ENCODE measurements at places on chromosomes 11 and 22. TPM values are rescaled to one million over a fixed set of nuclear protein-coding genes. Genes with fewer than 3 reads are reported as not detected.

Gene MIOX
- not detected for total RNA-seq

- DNase-seq, result no peak
Observed at GRCh38 chr22:38115423-38116205, 5.1 kb upstream of the BAIAP2L2 start.

Gene BTG4
- not detected for total RNA-seq

DNA sequence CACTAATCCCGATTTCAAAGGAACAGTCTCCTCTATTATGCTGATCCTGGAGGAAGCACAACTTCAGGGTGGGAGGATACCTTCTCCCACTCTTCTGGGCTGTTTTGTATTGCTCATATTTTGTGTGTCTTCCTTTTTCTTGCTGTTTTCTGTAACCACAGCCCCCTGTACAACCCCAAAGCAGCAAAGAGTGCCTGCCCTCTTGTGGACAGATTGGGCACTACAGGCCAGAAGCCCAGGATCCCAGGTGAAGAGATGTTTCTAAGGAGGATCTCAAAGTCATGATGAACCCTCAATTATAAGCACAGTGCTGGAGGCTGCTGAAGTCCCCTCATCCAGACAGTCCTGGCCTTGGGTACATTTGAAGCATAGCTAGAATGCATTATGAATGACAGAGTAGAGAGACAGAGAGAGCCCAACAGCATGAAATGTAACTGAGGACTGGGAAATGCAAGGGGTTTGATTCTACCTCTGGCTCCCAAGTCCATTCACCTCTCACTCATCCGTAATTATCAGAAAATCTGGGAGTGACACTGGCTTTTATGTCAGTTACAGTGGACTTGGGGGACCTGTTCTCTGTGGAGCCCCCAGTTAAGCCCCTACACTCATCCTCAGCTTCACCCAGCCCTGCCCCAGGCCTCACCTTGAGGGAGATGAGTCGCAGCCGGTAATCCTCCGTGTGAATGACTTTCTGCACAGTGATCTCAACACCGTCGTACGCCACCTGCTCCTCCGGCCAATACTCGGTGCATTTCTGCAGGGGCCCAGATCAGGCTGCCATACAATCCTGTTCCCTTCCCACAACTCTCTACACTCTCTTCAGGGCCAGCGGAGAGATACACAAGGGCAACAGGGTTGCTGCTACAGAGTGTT is 6.2 kb upstream of the IGSF22 start:
- DNase-seq, result peak; percentile 79

GRCh38 chr22:40857309-40857855 is 434 bp downstream of the XPNPEP3 start:
- DNase-seq, result no peak

Gene WNT11
- not detected for total RNA-seq

Gene TBX10
- total RNA-seq, result not detected

DNA sequence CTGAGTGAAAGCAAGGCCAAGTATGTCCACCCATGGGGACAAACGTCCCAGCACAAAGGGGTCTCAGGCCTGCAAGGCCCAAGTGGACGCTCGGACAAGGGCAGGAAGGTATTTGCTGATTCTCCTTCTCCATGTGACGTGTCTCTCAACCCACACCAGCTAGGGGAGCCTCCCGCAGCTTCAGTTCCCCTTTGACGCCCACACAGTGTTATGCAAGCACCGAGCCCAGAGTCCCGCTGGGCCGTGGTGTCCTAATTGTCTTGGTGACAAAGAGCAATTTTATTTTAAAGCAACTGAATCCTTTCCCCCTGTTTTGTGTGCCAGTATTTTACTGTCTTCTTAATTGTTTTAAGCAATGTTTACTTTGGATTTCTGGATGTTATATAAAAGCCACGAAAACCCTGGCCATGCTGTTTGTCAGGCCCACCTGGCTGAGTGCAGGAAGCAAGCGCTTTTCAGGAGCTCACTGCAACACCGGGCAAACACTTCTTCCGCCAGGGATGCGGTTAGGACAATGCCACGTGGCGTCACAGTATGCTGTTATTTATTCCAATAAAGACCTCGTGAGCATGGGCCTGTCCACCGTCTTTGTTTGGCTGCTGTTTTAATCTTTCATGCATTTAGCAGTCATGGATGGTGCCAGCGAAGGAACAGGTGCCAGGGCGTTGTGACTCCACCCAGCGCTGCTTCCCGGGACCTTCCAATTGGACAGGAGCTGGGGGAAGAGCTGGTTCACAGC is 8.2 kb upstream of the PARVG start:
- DNase-seq, result peak; percentile 78

GRCh38 chr11:62830904-62831519 is 839 bp downstream of the STX5 start:
- DNase-seq, result no peak

GRCh38 chr11:76382209-76382608 is 1.1 kb downstream of the GVQW3 start:
- no peak for DNase-seq

DNA sequence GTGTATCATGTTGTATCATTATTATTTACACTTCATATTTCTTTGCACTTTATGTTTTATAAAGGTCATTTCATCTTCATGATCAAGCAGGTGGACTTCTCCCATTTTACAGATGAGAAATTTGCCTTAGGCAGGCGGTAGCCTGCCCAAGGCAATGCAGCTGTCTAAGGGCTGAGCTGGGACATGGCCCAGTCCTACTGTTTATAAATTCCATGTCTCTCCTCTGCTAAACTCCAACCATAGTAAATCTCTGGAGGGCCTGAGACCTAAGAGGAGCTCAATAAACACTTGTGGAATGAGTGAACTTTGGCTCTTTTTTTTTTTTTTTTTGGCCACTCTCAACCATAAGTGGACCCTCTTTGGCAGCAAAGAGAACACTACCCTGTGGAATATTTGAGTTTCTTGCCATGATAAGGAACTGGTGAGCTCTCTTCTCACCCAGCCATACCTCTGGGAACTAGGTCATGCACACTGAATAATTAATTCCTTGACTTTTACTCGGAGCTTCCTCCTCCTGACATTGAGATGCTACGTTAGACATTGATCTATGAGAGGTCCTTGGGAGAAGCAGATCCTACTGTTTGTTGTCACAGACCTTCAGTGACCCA is 29.9 kb downstream of the MICAL2 start:
- DNase-seq, result no peak

DNA sequence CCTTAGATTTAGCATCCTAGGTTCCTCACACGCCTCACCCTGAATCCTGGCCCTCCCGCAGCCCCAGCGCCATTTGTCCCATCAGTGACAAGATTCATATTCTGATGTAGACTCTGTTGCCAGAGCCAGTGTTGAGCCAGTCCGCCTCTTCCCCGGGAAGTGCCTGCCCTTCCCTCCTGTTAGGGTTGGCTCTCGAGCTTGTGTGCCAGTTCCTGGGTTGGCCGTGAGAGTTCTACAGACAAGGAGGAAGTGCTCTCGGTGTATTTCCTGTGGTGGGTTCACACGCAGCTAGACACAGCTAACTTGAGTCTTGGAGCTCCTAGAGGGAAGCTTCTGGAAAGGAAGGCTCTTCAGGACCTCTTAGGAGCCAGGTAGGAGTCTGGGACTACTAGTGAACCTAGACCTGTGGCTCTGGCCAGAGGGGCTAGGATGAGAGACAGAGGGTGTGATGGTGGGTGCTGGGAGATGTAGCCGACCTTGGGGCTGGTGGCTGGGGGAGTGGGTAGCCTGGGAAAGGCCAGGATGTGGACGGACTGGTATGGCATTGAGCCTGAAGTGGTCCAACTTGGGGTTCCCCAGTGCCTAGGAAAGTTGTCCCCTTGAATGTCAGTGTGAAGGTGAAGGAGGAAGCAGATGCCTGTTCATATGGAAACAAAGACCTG is at the start of gene IL18BP:
TSS of gene IL18BP (plus strand) at position 261 of the 662 bp plus-strand sequence. CDS start 1,076 bp downstream, outside the sequence.
- peak; percentile 64 for DNase-seq

Gene HSPB2
- not detected for total RNA-seq

DNA sequence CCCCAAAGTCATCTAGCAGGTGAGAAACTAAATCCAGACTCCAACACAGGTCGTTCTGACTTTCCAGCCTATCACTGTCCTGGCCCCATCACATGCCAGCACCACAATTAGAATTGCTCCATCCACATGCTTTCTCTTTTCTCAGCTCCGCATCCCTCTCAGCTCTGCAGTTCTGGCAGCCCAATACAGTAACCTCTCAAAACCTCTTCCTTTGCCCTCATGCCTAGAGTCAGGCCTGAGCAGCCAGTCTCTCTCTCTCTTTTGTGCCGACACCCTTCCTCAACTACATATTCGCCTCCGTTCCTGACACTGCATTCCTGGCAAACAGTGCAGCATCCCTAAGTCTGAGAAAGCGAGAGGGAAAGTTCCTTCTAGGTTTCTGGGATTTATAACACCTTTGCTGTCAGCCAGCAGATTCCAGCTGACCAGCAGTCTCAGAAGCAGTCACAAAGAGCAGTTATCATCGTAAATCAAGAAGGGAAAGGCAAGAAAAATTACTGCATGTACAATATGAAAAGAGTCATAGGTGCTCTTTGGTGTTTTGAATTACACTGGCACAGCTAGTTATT is 258.0 kb downstream of the FAT3 start:
- no peak for DNase-seq

Gene DMC1
- total RNA-seq, result 0.22 TPM

DNA sequence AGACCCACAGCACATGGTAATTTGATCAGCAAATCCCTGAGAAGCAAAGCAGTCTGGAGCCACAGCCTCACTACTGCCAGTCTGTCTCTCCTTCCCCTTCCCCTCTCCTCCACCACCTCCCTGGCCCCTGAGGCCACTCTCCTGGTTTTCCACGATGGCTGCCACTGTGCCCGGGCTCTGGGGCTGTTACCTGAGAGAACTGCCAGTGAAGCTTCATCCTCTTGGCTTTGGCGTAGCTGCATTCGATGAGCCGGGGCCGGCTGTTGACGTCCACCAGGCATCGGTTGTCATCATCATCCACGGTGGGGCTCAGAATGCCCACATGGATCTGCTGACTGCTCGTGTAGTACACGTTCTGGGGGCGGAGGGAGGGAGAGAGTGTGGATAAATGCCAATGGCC is 60.2 kb downstream of the CSNK2A3 start:
- DNase-seq, result no peak

Gene MRPL11
- total RNA-seq, result 26.7 TPM

Gene LYVE1
- not detected for total RNA-seq

DNA sequence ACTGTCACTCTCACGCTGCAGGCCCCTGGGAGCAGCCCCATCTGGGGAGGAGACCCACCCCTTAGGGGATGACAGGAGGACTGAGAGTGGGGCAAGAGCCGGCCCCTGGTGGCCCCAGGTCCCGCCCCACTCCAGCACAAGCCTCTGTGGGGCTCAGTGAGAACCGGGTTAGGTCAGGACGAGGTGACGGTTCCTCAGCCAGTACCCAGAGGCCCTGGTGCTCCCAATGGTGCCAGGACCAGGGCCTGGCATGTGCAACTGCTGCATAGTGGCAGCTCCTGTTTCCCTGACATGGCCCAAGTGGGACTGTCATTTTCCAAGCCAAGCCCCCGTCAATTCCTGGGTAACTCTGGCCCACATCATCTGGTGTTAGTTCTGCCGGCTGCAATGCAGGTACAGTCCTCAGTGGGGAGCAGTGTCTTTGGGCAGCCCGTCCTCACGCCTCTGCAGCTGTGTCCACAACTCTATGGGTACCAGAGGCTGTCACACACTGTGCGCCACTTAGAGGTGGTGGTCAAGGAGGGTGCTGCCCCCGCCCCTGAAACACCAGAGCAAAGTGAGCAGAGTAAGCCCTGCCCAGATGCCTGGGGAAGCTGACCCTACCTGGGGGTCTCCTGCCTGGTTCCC is 15.9 kb downstream of the CHID1 start:
- DNase-seq, result no peak

- DNase-seq, result no peak
Observed at GRCh38 chr22:46657996-46658947, 38.1 kb downstream of the GRAMD4 start.

- no peak for DNase-seq
Observed at GRCh38 chr11:35662061-35662648, 420 bp upstream of the TRIM44 start.

Gene LMO2
- total RNA-seq, result 6.2 TPM

GRCh38 chr11:13358596-13359270 is 81.1 kb downstream of the BMAL1 start:
- no peak for DNase-seq

Gene TRIM49
- total RNA-seq, result not detected

GRCh38 chr11:47969401-47969800 is 11.0 kb upstream of the PTPRJ start:
- DNase-seq, result no peak

Gene IGSF9B
- total RNA-seq, result 0.37 TPM

DNA sequence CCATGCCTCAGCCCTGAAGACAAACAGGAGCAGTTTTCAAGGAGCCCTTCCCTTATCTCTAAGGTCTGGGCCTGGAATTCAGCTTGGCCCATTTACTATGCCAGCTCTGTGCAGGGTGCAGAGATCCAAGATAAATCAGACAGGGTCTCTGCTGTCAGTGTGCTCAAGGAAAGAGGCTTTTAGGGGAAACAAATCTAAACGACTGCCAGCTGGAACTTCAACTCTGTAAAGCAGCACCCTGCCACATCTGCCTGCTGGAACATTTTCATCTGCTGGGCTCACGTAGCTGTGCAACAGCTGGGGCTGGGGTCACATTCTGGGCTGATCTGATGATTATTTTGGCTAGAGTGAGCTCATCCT is 19.8 kb upstream of the EHF start:
- DNase-seq, result no peak

GRCh38 chr22:44595841-44596341 is 97.9 kb upstream of the RTL6 start:
- DNase-seq, result no peak

Gene DNAJB7
- total RNA-seq, result not detected

DNA sequence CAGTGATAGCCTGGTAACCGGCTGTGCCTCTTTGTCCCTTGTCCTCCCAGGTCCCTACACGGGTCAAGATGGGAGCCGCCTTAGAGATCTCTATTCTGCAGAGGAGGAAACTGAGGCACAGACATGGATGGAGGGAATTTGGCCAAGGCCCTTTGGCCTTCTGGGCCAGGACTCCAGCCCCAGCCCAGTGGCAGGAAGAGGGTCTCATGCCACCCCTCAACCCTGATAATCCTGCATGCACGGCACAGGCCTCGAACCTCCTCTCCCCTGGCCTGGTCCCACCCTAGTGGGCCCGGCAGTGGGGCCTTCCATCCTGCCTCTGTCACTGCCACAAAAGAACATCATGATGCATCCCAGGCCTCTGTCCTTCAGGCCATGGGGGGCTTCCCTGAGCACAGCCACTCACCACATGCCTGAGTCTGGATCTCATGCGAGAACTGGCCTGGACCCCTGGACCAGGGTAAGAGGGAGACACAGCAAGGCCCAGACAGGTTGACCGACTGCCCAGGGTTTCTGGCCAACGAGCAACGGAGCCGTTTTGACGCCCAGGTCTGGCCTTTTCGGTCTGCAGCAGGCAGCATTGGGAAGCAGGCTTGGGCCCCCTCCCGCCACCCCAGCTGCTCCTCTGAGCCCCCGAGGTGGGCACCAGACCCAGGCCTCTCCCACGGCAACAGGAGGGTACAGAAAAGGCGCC is 6.5 kb downstream of the LINC01488 start:
- no peak for DNase-seq
